ENCODE measurements at places on chromosomes 1 and 21. TPM values are rescaled to one million over a fixed set of nuclear protein-coding genes. Genes with fewer than 3 reads are reported as not detected.

Gene PLA2G2C
- not detected for total RNA-seq

Gene HSD3B2
- not detected for total RNA-seq

Gene CNTN2
- not detected for total RNA-seq

Gene KAZN
- total RNA-seq, result 1.4 TPM

Gene CLEC20A
- total RNA-seq, result not detected

Gene MCOLN3
- total RNA-seq, result 2.1 TPM

Gene C1orf21
- 9.4 TPM for total RNA-seq

Gene SRGAP2B
- 31.7 TPM for total RNA-seq

Gene TMCO1
- total RNA-seq, result 73.7 TPM

Gene ECM1
- total RNA-seq, result 1.7 TPM

Gene YOD1
- total RNA-seq, result 10.1 TPM

Gene RAP1GAP
- total RNA-seq, result 0.69 TPM

Gene SLC2A5
- total RNA-seq, result not detected

Gene PADI2
- total RNA-seq, result 0.23 TPM

Gene DARS2
- 21.6 TPM for total RNA-seq
